ENCODE measurements at places on chromosomes 6 and 20.

DNA sequence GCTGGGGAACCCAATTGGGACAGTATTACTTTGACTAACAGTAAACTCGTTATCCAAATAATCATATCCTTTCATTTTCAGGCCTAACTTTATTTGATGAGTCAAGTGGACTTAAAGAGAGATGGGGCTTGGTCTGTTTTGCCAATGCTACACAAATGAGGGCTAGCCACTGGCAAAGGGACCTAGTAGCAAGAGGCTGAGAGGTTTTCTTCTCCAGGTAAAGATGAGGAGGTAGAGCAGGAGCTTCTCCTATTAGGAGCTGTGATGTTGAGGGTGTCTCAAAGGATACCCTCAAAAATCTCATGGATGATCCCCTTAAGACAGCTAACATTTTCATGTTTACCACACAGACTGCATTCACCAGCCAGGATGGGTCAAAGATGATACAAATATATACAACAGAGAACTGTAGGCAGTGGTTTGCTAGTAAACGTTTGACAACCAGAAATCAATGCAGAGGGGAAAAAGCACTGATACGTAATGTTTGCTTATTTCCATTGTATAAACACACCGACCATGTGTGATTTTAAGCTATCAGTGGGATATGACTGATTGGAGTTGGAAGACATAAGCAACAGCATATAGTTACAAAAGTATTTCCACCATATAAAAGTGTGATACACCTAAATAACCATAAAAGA, 153.3 kb downstream of the IBTK start:
- DNase-seq: no peak

GRCh38 chr20:8133851-8134451, 1.9 kb downstream of the PLCB1 start:
- DNase-seq: no peak

GRCh38 chr6:4879741-4880275, 103.6 kb downstream of the CDYL start:
- DNase-seq: no peak

GRCh38 chr20:56032251-56032650, 26.9 kb upstream of the CBLN4 start:
- peak; percentile 42 for DNase-seq

DNA sequence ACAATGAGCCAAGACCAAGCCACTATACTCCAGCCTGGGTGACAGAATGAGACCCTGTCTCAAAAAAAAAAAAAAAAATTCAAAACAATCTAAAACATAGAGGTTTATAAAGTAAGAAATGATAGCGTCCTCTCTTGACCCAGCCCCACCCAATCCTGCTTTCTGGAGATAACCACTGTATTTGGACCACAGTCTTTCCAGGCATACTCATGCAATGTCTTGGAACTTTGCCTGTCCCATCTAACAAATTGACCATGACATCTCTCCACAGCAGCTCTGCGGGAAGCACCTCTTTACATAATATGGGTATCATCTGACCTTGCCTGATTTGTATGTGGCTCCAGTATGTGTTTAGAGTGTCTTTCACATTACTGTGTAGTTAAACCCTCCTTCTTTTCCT, 9.1 kb upstream of the SHLD1 start:
- peak; percentile 37 for DNase-seq
